Dermis blood vessel endothelial cell (primary cell): ENCODE measurements at places on chromosomes 13 and 19. TPM values are rescaled to one million over a fixed set of nuclear protein-coding genes. Genes with fewer than 3 reads are reported as not detected.

DNA sequence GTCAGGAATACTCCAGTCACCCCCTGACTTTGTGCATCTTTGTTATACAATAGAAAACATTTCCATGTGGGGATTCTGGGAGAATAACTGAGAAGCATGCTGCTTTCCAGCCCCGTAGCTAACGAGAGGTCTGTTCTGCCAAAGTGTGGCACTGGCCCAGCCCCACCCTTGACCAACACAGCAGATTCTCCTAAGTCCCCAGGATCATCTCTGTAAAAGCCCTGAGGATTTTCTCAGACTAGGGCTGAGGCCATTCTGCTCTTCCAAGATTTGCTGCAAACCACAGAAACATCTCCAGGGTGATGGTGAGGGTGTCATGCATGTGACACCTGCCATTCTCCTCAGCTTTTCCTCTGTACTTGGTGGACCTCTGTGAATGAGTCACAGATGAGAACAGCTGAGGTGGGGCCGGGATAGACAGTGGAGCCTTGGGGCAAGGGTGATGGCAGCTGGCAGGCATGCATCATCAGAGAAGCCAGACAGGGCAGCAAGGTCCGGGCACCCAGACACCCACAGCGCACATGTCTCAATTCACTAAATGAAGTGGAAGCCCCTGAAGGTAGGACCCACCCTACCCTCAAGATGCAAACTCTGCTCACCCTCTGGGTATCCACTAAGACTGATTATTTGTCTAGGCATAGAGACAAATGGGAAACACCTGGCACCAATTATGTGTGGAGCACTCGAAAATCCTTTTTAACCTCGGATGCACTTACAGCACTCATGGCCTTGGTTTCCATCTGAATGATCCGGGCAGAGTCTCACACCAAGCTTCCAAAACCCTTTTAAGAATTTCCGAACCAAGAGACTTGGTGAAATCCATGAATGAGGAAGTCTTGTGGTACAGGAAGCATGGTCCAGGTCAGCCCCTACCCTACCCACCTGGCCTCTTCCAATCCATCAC is 20.1 kb upstream of the DOCK9 start:
- peak; percentile 45 for DNase-seq

DNA sequence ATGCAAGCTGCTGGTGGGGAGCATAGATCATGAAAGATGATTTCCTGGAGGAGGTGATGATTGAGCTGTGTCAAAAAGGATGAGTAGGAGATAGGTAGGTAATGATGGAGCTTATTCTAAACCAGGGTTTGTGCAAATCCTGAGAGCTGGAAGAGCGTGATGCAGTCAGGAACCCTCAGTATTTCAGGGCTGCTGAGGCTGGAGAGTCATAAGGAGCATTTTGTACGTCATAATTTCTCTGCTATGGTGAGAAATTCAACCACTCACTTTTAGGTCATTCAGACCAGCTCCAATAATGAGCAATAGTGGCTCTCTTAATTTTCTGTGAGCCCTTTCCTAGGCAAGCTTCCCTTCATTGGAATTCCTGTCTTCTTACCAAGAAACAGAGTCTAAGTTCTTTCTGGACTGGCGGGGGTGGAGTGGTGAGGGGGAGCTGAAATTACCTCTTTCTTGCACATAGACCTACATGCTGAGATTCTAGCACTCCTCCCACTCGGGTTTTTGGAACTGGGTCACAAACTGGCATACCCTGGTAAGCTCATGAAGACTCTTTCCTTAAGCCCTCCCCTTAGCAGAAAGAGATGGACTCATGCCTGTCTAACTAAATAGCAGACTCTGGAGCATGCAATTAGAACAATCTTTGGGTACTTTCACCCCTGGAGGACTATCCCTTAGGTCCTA is 62.2 kb upstream of the MYCBP2 start:
- no peak for DNase-seq

- no peak for DNase-seq
These were observed 5.5 kb downstream of the TPT1 start for GRCh38 chr13:45335397-45336024.

- DNase-seq = no peak
These were observed 23.7 kb downstream of the DIS3 start for GRCh38 chr13:72757792-72758535.

GRCh38 chr19:57651654-57651996 is 17.1 kb upstream of the ZSCAN4 start:
- no peak for DNase-seq

- DNase-seq = peak; percentile 84
These were observed 1.7 kb downstream of the ELL start for GRCh38 chr19:18519962-18520847.

DNA sequence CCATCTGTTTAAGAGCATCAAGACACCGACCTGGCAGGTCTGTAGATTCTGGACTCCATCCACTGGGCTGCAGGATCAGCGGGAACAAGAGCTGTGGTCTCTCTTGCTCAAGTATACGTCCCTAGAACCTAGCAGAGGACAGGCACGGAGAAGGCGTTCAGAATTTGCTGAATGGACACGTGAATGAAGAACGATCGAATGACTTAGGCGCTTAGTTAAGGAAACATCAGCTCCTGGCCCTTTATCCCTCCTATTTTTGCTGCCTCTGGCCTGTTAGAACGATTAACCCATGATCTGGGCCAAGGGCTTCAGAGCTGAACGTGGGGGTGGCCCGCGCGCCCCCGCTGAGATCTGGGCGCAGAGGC is 953 bp downstream of the DZIP1 start:
- DNase-seq = peak; percentile 34

DNA sequence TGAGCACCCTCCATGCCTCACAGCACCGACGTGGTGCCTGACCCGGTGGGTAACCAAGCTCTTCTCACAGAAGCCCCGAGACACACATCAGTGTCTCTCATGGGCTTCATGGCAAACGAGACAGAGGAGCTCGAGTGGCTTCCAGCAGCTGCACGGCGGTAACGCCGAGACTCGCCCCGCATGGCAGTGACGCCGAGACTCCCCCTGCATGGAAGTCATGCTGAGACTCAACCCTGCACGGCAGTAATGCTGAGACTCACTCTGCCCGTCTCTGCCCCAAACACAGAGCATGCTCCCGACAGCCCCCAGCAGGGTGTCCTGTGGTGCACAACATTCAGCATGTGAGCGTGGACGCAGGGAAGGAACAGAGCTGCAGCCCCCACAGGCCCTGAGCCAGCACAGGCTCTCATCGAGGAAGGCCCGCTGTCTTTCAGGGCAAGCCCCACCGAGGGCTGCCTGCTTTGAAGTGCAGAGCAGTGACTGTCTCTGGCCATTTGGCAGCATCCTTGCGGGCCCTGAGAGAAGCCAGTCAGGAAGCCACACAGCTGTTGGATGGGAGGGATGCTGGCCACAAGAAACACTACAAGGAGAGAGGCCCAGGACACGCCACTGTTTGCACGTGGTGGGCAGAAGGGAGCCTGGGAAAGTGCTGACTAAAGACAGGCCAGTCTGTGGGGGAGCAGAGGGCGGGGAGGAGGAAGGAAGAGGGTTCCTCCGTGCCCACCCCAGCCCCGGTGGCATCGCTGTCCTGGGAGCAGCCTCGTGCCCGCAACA is 9.5 kb downstream of the GAS6 start:
- no peak for DNase-seq

The FSD1 gene
- 7.0 and 11.0 TPM in 2 replicates for total RNA-seq

The ZNF708 gene
- 9.7 and 9.9 TPM in 2 replicates for total RNA-seq

The SIX5 gene
- 9.8 and 11.7 TPM in 2 replicates for total RNA-seq

The HNRNPA1L2 gene
- total RNA-seq = 2.2 and 4.0 TPM in 2 replicates

The PLIN4 gene
- 1.1 and 1.5 TPM in 2 replicates for total RNA-seq

The PLPPR3 gene
- under 0.01 TPM in 1 of 2 replicates, not detected in the other for total RNA-seq

The UBE2L5 gene
- total RNA-seq = 0.05 TPM in 1 of 2 replicates, not detected in the other

The SULT2A1 gene
- not detected in 2 replicates for total RNA-seq

The PSG3 gene
- total RNA-seq = not detected in 2 replicates
